RCC 7860 (cell line): ENCODE measurements at places on chromosomes 12 and 14.

GRCh38 chr12:89707703-89708564, 704 bp downstream of the ATP2B1 start:
- no peak for DNase-seq

- DNase-seq: peak; percentile 32
These were observed 2.4 kb downstream of the DHH start for GRCh38 chr12:49092086-49092815.

- no peak for DNase-seq
These were observed at the start of gene SOCS2 for GRCh38 chr12:93571925-93572711. Gene SOCS2 (plus strand): TSS chr12:93572675. CDS start chr12:93572898, 223 bp downstream.

GRCh38 chr12:104738331-104738730, 219.8 kb downstream of the SLC41A2 start:
- no peak for DNase-seq
